ENCODE measurements at places on chromosomes 11 and 22.
A peak's percentile ranks its signal among the peaks of the same experiment; 100 is the strongest.

GRCh38 chr11:43071338-43071737 lies 240.5 kb upstream of the API5 start:
- peaks cover 17% of the 10 kb centered on the region for H3K36me3 ChIP-seq
- peak overlapping the region; percentile 96 for H3K27ac ChIP-seq
- H3K27me3 ChIP-seq, result no peaks in the 10 kb centered on the region
- peak overlapping the region; percentile 32 for H3K4me3 ChIP-seq
- peaks cover 75% of the 10 kb centered on the region for H3K4me1 ChIP-seq

DNA sequence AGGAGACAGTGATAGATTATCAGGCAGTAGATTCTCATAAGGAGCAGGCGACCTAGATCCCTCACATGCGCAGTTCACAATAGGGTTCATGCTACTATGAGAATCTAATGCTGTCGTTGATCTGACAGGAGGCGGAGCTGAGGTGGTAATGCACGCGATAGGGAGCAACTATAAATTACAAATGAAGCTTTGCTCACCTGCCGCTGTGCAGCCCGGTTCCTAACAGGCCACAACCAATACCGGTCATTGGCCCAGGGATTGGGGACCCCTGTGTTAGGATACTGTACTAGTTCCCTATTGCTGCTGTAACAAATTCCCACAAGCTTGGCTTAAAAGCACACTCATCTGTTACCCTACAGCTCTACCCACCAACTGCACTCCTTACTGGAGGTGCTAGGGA lies 10.7 kb downstream of the B3GNT6 start:
- H3K27ac ChIP-seq, result no peak overlapping the region
- H3K27me3 ChIP-seq, result peaks cover 40% of the 10 kb centered on the region
- peaks cover 14% of the 10 kb centered on the region for H3K4me1 ChIP-seq
- H3K4me3 ChIP-seq, result no peak overlapping the region
- no peaks in the 10 kb centered on the region for H3K36me3 ChIP-seq
- no peak for DNase-seq

GRCh38 chr11:41247621-41248020 lies 211.8 kb downstream of the LRRC4C start:
- no peaks in the 10 kb centered on the region for H3K36me3 ChIP-seq
- peaks cover 12% of the 10 kb centered on the region for H3K4me1 ChIP-seq
- H3K27ac ChIP-seq, result no peak overlapping the region
- DNase-seq, result no peak
- no peak overlapping the region for H3K4me3 ChIP-seq

DNA sequence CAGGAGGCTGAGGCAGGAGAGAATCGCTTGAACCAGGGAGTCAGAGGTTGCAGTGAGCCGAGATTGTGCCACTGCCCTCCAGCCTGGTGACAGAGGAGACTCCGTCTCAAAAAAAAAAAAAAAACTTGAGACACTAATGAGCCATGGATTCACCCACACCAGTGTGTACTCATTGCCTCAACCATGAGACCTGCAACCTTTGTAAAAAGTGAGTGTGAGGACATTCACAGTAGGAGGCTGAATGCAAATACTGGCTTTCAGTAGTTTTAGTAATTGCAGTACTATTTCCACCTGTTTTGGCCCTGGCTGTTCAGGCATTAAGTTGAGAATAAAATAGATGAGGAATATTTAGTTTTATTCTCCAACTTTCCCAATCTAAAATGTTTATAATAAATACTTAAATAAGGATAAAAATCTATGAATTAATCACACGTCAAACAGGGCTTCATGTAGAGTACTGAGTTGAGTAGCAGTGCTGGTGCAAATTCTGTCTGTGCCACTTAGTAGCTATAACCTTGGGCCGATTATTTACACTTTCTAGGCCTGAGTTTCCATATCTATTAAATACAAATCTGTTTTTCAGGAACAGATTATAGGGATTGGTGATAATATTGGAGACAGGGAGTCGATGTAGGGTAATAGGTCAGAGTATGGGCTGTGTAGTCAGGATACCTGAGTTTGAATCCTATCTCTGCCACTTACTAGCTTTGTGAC lies 72.8 kb downstream of the PPP2R1B start:
- DNase-seq, result no peak
- no peaks in the 10 kb centered on the region for H3K36me3 ChIP-seq
- H3K4me1 ChIP-seq, result peaks cover 5% of the 10 kb centered on the region
- H3K27ac ChIP-seq, result no peak overlapping the region

GRCh38 chr11:96257036-96257435 lies 86.0 kb downstream of the MAML2 start:
- H3K4me3 ChIP-seq, result no peak overlapping the region
- H3K36me3 ChIP-seq, result no peaks in the 10 kb centered on the region
- H3K4me1 ChIP-seq, result peaks cover 62% of the 10 kb centered on the region
- H3K27me3 ChIP-seq, result no peaks in the 10 kb centered on the region

GRCh38 chr11:35116245-35116644 lies 22.7 kb upstream of the CD44 start:
- H3K4me1 ChIP-seq, result peaks cover 3% of the 10 kb centered on the region
- no peak overlapping the region for H3K27ac ChIP-seq
- H3K36me3 ChIP-seq, result no peaks in the 10 kb centered on the region
- H3K4me3 ChIP-seq, result no peak overlapping the region

- H3K4me1 ChIP-seq, result peaks cover 18% of the 10 kb centered on the region
- no peak for DNase-seq
- H3K4me3 ChIP-seq, result no peak overlapping the region
- H3K27ac ChIP-seq, result no peak overlapping the region
- H3K27me3 ChIP-seq, result no peaks in the 10 kb centered on the region
- H3K36me3 ChIP-seq, result peaks cover 17% of the 10 kb centered on the region
These were observed 95.7 kb downstream of the TEAD1 start for GRCh38 chr11:12769834-12770345.

DNA sequence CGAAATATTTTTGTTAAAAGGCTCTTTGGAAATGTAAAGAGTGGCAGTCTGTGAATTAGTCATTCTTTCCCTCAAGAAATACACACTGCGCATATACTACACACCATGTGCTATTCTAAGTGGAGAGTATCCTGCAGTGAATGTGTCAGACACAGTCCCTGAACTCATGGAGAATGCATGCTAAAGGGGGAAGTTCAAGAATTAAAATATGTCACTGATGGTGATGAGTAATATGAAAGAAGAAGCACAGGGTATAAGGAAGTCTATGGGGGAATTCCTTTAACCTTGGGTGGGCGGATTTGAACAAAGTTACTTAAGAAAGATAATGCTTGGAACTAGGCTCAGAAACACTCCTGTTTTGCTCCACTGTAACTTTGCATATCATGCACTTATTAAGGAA lies 153.0 kb downstream of the LRRC4C start:
- no peak for DNase-seq
- no peak overlapping the region for H3K4me3 ChIP-seq
- H3K36me3 ChIP-seq, result peaks cover 11% of the 10 kb centered on the region

Data from WTC11 (cell line).